ENCODE measurements at places on chromosomes 12 and 14. TPM values are rescaled to one million over a fixed set of nuclear protein-coding genes. Genes with fewer than 3 reads are reported as not detected.

GRCh38 chr12:6533653-6533922, 729 bp upstream of the GAPDH start:
- no peak for DNase-seq

- no peak for DNase-seq
Measured at GRCh38 chr12:87368259-87368658, 660.9 kb downstream of the C12orf50 start.

- peak; percentile 34 for DNase-seq
Measured at GRCh38 chr12:26971963-26972362, 33.7 kb downstream of the FGFR1OP2 start.

DNA sequence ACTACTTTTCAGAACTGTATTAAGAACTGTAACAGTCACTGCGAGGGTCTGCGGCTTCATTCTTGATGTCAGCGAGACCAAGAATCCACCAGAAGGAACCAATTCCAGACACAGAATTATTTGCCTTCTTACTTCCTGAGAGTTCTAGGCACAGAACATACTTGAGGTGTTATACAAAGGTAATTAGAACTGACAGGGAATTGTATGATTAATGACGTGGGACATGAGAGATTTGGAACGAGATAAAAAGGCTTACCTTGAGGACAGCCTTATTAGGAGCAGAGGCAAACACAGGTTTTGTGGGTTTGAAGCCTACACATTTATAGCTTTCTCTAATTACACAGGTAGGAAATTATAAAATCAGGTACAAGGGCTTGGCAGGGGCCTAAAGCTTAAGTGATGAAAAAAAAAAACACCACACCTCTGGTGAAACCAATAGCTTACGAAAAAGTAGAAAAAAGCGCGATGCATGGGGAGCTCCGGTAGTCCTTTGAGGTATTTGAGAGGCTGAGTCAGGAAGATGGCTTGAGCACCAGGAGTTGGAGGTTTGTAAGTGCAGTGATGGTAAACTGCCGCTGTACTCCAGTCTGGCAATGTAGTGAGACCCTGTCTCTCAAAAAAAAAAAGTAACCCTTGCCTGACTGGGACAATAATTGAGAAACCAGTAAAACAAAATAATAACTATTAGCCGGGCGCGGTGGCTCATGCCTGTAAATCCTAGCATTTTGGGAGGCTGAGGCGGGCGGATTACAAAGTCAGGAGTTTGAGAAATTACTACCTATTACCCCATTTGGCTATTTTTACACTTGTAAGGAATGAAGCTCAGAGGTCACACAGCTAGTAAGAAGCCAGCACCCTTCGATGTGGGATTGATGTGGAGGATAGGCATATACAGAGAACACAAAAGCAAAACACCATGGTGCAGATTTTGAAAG, 795 bp upstream of the ACOT2 start:
- no peak for DNase-seq

GRCh38 chr14:32399920-32400319, 70.8 kb downstream of the AKAP6 start:
- DNase-seq = no peak

DNA sequence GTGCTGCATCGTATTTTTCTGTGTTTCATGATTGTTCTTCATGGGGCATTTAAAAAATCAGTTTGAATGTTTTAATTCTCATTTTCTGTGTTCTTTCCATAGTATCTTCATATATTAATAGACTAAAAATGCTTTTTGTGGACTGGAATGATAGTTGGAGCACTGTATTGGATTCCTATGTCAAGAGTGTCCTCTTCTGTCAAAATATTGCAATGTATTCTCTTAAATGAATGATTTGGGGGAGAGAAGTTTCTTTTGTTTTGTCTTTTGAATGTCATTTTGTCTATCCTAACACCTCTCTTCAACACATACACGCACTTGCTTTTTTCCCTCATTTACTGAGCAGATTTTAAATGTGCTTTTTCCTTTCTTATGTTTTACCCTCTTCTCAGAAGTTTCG, 4.7 kb upstream of the EIF2S3B start:
- DNase-seq = no peak

DNA sequence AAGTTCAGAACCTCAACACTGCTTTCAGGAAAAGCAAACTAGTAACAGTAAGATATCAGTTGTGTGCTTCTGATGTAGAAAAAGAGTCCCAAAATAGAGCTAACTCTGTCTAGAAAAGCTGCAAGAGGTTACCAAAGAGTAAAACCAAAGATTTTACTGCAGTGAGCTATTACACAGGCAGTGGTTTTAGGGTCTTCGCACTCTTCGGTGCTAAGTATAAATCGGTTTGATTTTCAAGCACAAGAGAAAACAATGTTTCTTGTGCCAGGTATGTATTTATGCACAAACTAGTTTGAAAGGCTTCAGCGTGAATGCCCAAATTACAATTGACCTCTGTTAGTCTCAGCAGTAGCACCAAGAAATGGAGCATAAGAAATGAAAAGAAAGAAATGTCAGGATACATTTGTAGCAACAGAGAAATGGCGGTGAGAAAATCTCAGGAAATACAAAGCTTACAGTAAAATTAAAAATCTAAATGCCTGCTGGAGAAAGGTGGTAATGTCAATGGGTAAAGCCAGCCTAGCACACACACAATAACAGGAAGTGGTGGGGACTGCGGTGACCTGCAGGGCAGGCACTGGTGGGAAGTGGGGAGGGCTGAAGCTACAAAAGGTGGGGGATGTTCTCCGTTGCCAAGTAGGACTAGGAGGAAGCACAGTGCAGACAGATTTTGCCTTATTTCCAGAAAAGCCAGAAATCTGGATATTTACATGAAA, 18.0 kb upstream of the DYRK2 start:
- DNase-seq = peak; percentile 93

DNA sequence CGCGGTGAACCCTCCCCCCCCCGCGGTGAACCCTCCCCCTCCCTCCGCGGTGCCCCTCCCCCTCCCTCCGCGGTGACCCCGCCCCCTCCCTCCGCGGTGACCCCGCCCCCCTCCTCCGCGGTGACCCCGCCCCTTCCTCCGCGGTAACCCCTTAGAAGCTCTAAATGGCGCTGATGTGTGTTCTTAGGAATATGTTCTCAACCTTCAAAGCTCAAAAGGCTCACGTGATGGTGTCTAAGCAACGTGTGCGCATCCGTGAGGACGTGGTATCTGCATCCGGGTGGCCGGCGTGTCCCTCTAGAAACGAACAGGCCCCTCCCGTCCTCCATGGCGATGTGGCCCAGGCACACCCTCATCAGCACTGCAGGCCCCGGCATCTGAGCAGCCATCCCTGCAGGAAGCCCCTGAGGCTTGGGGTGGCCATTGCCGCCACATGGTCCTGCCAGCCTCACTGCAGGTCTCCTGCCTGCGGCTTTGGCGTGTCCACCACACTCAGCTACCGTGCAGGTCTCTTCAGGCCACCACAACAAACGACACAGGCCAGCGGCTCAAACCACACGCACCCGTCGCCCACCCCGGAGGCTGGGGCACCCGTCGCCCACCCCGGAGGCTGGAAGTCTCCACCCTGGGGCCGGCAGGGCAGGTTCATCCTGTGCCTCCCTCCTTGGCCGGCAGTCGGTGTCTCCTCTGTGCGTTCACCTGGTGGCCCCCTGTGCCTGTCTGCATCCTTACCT, 14.5 kb upstream of the FBRSL1 start:
- DNase-seq = no peak

DNA sequence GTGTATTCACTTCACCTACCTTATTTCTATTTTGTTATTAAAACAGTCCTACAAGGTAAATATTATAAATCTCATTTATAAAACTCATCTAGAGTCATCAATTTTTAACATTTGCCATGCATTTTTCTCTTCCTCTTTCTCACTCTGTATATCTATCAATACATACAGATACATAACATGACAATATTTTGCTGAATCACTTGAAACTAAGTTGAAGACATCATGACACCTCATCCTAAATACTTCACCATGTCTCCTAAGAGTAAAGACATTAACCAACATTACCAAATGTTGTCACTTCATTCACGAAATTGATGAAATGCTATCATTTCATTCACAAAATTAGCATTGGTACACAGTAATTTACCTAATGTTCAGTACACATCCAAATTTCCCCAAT, 181.8 kb downstream of the PAX9 start:
- DNase-seq = no peak

DNA sequence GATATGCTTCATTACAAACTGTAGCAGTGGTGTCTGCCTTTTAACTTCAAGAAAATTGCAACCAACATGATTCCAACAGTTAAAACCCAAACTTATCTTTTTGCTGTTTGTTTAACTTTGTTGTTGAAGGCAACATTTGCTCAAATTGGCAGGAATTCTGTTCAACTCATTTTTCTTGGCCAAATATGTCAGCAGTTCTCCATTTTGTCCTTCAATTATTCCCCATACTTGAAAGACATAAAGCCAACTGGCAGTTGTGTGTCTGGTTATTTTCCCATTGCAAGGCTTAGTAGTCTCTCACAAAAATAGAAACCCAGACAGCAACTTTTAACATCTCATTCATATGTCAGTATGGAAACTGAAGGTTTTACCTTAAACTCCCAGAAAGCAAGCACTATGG, 146.3 kb downstream of the LRIG3 start:
- no peak for DNase-seq

- no peak for DNase-seq
Measured at GRCh38 chr14:96090441-96091148, 51.4 kb downstream of the C14orf132 start.

- no peak for DNase-seq
Measured at GRCh38 chr12:75086091-75087038, 123.3 kb downstream of the KCNC2 start.

DNA sequence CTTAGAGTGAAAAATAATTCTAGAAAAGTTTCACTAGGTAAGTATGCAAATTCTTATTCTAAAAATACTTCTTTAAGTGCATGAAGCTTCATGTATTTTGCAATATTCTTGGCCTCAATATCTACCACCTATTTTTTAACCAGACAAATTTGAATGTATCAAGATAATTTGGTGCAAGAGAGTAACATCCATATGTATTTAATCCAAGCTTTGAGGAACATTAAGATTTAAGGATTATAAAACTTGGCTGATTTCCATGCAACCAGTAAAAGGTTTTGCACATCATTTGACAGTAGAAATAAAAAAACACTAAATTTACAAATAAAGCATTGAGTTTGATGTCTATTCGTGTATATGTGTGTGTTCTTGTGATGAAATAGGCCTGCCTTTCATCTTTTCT, 7.7 kb downstream of the LUM start:
- DNase-seq = no peak

DNA sequence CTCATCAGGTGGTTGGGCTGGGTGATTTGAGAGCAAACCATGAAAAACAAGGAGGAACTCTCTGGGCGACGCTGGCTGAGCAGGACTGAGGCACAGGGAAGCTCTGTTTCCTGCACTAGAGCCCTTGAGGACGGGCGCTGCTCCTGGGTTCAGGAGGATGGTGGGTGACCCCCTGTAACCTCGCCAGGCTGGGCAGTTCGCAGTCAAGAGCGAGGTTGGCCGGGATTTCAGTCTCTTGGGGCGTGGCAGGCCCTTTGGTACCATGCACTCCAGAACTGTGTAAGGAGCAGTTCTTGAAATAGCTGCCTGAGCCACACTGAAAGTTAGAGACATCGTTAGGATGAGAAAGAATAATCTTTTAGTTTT, 202.2 kb downstream of the TSPAN9 start:
- no peak for DNase-seq

DNA sequence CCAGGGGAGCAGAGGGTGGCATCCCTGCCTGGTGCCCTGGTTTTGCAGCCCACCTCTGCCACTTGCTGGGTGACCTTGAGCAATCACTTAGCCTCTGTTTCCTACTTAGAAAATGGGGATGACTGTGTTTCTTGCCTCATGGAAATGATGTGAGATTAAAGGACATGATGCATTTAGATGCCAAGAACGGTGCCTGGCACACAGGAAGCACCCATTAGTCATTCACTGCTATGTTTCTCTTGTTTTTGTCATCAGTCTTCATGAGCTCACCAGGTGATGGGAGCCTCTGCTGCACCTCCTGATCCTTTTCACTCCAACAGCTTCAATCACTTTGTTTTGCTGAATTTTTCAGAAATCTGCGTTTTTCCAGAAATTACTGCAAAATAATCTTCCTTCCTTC, 23.6 kb upstream of the ATF1 start:
- DNase-seq = no peak

GRCh38 chr14:54665946-54666345, 99.0 kb downstream of the SAMD4A start:
- no peak for DNase-seq

GRCh38 chr14:99415496-99416281, 65.0 kb downstream of the SETD3 start:
- DNase-seq = peak; percentile 78

GRCh38 chr12:12626471-12626870, 14.8 kb downstream of the CREBL2 start:
- no peak for DNase-seq

DNA sequence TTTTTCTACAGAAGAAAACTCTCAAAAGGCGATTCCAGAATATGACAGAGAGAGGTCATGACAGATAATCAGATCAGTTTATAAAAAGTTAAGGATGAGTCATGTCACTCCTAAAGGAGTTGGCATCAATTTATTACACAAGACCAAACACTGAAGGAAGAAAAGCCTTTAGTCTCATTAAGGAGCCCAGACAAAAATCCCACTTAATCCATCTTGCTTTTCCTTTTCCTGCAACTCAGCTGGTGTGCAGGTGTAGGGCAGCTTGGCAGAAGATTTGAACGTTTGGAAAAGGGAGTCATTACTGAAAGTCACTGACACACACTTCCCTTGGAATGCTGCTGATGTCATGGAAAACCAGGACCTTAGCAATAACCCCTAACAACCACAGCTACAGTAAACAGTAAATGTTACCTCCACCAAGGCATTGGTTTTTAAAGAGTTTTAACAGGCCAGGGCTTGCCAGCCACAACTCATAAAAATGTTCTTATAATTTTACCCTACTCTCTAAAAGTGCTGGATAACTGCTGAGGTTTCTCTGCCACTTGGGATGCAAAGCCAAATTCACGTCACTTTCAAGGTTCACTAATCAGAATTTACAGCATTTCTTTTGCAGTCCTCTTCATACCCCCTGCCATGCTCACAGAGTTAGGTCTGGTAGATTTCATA, 320.6 kb downstream of the RAD51B start:
- DNase-seq = no peak

The FAM177A1 gene
- 16.7 TPM for total RNA-seq

The DLGAP5 gene
- 0.54 TPM for total RNA-seq

The PMCH gene
- not detected for total RNA-seq

The PLEK2 gene
- total RNA-seq = not detected

The HOXC6 gene
- total RNA-seq = not detected

The CLEC4A gene
- total RNA-seq = 0.27 TPM

The TESPA1 gene
- 342 TPM for total RNA-seq

The CDC42BPB gene
- 24.0 TPM for total RNA-seq

The RNASE7 gene
- total RNA-seq = not detected

The INHBC gene
- 0.27 TPM for total RNA-seq

The SLC25A21 gene
- total RNA-seq = 0.54 TPM

Data from hematopoietic multipotent progenitor cell (in vitro differentiated cells).